Kidney (tissue), 22 donors: ENCODE measurements at places on chromosomes 2 and 18.
A peak's percentile ranks its signal among the peaks of the same experiment; 100 is the strongest.

DNA sequence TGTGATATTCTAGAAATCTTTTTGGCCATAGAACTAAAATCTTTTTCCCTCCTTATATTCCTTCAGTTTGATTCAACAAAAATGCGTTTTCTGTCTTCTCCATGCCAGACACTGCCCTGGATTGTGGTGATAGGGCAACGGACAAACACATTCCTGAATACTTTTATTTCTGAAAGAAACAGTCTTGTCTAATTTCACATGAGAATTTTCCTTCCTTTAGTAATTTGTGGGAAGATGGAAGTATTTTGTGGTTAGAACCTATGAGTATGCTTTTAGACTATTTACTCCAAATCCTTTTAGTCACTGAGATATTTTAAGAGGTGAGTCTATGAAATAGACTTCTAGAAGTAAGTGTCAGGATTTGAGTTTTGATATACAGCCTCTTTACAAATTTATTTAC, 49.6 kb downstream of the COL5A2 start:
- DNase-seq: no peak

GRCh38 chr18:36294031-36294430, 3.5 kb upstream of the FHOD3 start:
- DNase-seq: no peak

- DNase-seq: peak; percentile 45
Measured at GRCh38 chr18:59265246-59265973, 7.8 kb downstream of the RAX start.

DNA sequence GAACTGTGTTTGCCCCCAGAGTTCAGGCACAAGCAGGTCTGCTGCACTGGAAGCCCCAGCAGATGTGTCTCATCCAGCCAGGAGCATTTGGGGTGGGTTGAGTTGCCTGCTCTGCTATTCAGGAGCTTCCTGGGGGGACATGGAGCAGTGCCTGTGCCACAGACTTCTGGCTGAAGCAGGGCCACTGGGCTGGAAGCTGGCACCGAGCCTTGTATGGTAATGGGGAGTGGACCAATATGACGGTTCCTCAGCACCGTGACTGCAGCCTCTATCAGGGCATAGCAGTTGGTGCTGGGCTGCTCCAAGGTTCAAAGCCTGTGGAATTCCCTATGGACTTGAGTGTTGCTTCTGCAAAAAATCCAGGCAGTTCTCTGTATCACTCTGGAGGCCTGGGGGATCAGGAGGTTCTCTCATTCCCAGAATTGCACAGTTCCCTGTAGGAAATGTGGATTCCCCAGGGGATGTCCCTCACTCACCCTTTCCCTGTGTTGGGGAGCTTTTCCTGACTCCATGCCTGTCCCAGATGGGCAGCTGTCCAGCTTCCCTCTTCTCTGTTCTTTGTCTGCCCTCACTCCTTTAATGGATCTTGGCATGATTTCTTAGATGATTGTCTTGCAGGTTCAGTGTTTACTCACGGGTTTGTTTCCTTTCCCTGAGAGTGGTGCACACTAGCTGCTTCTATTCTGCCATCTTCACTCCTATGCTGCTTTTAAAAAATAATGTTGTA, 37.2 kb upstream of the THSD7B start:
- no peak for DNase-seq

- no peak for DNase-seq
Measured at GRCh38 chr18:68342039-68342659, 372.8 kb downstream of the TMX3 start.

GRCh38 chr2:231371430-231372054, 24.0 kb upstream of the B3GNT7 start:
- no peak for DNase-seq

- no peak for DNase-seq
Measured at GRCh38 chr18:61876899-61877298, 15.9 kb downstream of the RNF152 start.

GRCh38 chr2:26578581-26578980, 62.6 kb downstream of the CIB4 start:
- DNase-seq: no peak

DNA sequence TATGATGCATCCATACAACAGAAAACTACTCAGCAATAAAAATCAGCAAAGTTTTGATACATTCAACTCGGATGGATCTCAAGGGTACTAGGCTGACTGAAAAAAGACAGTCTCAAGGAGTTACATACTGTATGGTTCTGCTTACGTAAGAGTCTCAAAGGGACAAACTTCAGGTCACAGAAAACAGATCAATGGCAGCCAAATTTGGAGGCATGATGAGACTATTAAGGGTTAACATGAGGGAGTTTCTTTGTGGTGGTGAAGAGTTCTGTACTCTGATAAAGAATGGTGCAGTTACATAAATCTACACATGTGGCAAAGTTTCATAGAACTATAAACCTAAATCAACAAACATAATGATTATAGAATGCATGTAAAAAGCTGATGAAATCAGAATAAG, 81.4 kb downstream of the COBLL1 start:
- DNase-seq: no peak

- no peak for DNase-seq
Measured at GRCh38 chr2:224134003-224134734, 95.1 kb upstream of the SERPINE2 start.

DNA sequence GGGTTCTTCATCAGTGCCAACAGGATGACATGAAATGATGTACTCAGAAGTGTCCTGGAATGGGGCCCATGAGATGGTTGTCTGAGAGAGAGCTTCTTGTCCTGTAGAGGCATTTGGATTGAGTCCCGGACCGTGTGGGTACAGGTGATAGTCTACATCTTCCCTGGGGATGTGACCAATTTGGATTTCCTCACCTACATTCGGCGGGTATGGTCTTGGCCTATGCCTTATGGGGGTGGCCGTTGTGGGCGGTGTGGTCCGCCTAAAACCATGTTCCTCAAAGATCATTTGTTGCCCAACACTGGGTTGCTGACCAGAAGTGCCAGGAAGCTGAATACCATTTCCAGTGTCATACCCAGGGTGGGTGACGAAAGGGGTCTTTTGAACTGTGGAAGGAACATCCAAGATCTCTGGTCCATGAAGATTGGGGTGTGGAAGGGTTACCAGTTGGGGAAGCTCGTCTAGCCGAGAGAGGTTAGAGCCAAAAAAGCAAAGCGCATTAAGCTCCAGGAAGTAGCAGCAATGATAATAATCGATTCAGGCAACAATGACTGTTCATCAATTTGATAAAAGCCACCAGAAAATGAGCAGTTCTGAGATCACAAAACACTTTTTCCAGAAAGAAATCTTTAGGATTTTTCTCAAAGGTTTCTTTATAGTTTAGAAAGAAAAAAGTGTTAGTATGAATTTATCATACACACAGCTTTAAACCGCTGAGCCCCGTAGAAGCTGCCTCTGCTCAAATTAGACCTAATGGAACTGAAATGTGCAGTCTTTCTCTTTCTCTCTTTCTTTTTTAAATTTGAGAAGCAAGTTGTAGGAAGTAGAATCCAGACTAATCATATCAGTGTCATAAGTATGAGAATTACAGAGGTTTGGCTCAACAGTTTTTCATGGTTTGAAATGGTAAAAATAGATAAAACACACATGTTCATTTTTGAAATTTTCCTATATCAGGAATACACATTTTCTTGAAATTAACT, 60.3 kb downstream of the ATIC start:
- DNase-seq: no peak
